ENCODE measurements at places on chromosomes 1 and 21. TPM values are rescaled to one million over a fixed set of nuclear protein-coding genes. Genes with fewer than 3 reads are reported as not detected.

Gene TMEM201
- polyA plus RNA-seq: 16.6 TPM

Gene GJA9
- 0.12 TPM for polyA plus RNA-seq

Gene APP
- 664 TPM for polyA plus RNA-seq

GRCh38 chr1:165116171-165116570 lies 240.3 kb downstream of the LMX1A start:
- DNase-seq: no peak

DNA sequence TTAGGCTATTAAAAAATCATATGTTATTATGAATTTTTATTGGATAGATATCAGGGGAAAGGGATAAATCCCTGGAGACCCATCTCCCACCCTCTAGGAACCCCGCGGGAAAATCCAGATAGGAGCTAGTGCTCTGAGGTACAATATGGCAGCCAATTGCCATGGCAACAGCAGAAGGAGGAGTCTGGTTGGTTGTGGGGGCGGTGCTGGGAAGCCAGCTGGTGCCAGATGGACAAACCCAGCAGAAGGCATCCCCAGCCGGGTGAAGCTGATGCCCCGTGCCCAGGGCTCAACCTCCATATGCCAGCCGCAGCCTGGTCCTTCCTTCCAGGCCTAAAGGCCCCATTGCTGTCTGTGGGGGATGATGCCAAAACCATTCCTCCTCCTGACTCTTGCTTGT lies 38.3 kb downstream of the RHBG start:
- DNase-seq: no peak
